ENCODE measurements at places on chromosomes 13 and 19.
A peak's percentile ranks its signal among the peaks of the same experiment; 100 is the strongest.

DNA sequence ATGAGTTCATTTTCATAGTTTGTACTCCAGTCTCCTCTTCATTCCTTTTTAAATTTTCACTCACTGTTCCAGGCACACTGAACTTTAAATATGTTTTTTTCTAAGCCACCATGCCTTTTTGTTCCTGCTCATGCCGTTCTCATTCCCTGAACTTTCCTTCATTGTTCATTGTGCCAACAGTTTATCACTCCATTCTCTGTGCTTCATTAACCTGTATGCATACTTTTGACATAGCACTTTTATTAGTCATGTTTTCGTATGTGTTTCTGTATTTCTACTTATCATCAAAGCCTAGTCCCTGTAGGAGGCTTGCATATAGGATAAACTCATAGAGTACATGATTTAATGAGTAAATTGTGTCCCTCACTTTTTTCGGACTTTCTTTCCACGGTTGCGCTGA is 65.3 kb downstream of the PCDH20 start:
- H3K27ac ChIP-seq, result no peak overlapping the region
- H3K4me1 ChIP-seq, result no peaks in the 10 kb centered on the region
- no peak overlapping the region for H3K4me3 ChIP-seq

DNA sequence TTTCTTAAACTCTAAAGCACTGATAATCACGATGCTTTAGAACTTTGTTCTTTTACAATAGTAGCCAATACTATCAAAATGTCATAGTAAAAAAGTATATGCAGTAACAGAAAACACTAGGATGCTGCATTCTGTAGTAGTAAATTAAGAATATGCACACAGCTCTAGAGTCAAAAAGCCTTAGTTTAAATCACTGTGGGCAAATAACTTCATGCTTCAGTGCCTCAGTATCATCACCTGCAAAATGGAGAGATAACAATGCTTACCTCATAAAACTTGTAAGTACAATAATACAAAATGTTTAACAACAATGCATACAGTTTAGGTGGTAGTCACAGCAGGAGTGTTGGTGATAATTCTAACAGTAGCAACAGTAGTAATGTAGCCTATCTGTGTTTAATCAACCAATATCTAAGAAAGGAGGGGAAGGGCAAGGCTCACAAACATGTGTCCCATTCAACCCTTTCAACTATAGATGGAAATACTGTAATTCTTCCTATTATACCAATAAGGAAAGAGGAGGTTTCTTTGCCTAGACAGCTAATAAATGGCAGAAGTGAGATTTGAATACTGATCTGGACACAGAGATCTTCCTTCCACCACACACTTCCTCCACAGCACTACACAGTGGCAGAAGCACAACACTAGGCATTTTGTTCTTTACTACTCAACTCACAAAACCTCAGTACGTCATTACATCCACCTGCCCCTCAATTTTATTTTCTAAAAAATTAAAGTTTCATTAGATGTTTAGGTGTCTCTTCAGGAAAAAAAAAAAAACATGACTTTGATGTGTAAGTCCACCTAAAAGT is 4.6 kb downstream of the RBM26 start:
- DNase-seq, result peak; percentile 48
- H3K27ac ChIP-seq, result peak overlapping the region; percentile 22
- peaks cover 6% of the 10 kb centered on the region for H3K4me1 ChIP-seq
- H3K27me3 ChIP-seq, result no peaks in the 10 kb centered on the region
- H3K36me3 ChIP-seq, result peaks cover 9% of the 10 kb centered on the region

- no peak overlapping the region for H3K4me3 ChIP-seq
- H3K27ac ChIP-seq, result no peak overlapping the region
- H3K4me1 ChIP-seq, result no peaks in the 10 kb centered on the region
Observed at GRCh38 chr19:42628411-42629140, 33.9 kb upstream of the CEACAM8 start.

DNA sequence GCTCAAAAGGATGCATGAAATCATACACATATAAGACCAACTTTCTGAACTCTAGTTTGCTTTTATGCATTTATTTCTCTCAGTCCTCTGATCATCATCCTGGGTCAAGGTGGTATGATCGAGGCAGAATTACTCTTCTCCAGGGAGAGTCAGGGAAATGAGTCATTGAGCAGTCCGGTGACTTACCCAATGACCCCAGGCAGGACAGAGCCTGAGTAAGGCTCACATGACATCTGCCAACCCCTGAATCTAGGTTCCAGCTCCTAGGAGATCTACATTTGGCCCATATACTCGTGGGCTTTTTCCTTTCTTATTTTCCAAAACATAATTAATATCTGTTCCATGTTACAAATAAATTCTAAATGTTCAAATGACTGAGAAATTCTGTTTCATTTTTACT is 502.3 kb downstream of the FOXO1 start:
- no peak overlapping the region for H3K4me3 ChIP-seq
- no peaks in the 10 kb centered on the region for H3K27me3 ChIP-seq

GRCh38 chr19:14916848-14917247 is 24.4 kb upstream of the OR7C2 start:
- DNase-seq, result no peak
- H3K27me3 ChIP-seq, result no peaks in the 10 kb centered on the region
- no peak overlapping the region for H3K27ac ChIP-seq
- H3K4me1 ChIP-seq, result no peaks in the 10 kb centered on the region
- H3K36me3 ChIP-seq, result no peaks in the 10 kb centered on the region

- H3K4me1 ChIP-seq, result no peaks in the 10 kb centered on the region
- no peak overlapping the region for H3K4me3 ChIP-seq
- H3K27ac ChIP-seq, result no peak overlapping the region
- no peaks in the 10 kb centered on the region for H3K36me3 ChIP-seq
- no peaks in the 10 kb centered on the region for H3K27me3 ChIP-seq
- no peak for DNase-seq
Observed at GRCh38 chr13:36666477-36667229, 7.2 kb upstream of the SERTM1 start.

DNA sequence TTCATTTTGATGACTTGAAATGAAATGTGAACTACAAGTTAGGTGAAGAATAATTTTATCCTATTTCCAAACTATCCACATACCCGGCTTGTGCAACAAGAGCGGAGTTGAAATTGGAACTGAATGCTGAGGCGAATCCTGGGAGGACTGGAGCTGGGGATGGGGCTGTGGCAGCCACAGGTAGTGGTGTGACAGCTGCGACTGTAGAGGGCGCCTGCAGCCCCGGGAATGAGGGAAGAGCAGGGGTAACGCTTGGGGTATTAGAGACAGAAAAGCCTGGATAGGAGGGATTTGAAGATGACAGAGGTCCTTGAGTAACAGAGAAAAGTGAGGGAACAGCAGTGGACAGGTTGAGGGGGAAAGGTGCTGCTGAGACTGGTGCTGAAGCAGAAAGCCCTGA is 22.0 kb upstream of the STOML3 start:
- no peaks in the 10 kb centered on the region for H3K27me3 ChIP-seq
- no peak for DNase-seq
- H3K27ac ChIP-seq, result no peak overlapping the region
- peaks cover 80% of the 10 kb centered on the region for H3K36me3 ChIP-seq

DNA sequence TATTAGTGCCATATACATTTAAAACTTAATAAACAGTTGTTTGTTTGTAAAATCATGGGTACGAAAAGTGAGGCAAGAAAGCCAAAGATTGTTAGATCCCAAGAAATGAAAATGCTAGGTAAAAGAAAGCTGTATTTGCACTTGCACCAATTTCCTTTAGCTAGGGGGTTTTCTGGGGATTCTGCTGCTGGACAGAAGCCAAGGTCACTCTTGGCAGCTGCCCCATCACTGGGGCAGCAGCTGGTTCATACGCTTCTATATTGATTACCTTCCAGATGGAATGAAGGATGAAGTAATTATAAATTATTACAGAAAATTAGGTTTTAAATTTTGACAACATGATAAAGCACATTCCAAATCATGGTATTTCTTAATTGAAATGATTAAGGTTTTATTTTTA is 127.4 kb downstream of the SLITRK5 start:
- H3K4me1 ChIP-seq, result no peaks in the 10 kb centered on the region
- H3K4me3 ChIP-seq, result no peak overlapping the region
- no peaks in the 10 kb centered on the region for H3K27me3 ChIP-seq
- H3K27ac ChIP-seq, result no peak overlapping the region

GRCh38 chr13:36992362-36992761 is 6.8 kb downstream of the ALG5 start:
- peaks cover 75% of the 10 kb centered on the region for H3K36me3 ChIP-seq
- H3K27ac ChIP-seq, result no peak overlapping the region
- no peaks in the 10 kb centered on the region for H3K4me1 ChIP-seq
- no peak overlapping the region for H3K4me3 ChIP-seq
- no peaks in the 10 kb centered on the region for H3K27me3 ChIP-seq

- H3K4me3 ChIP-seq, result no peak overlapping the region
- DNase-seq, result no peak
- H3K27me3 ChIP-seq, result no peaks in the 10 kb centered on the region
- no peaks in the 10 kb centered on the region for H3K36me3 ChIP-seq
Observed at GRCh38 chr13:97588993-97589392, 155.0 kb downstream of the RAP2A start.

- peak; percentile 71 for DNase-seq
- H3K36me3 ChIP-seq, result no peaks in the 10 kb centered on the region
- peaks cover 72% of the 10 kb centered on the region for H3K4me1 ChIP-seq
- peak overlapping the region; percentile 99 for H3K27ac ChIP-seq
- H3K4me3 ChIP-seq, result no peak overlapping the region
- H3K27me3 ChIP-seq, result no peaks in the 10 kb centered on the region
Observed at GRCh38 chr19:35213663-35214632, 14.6 kb downstream of the FAM187B start.

DNA sequence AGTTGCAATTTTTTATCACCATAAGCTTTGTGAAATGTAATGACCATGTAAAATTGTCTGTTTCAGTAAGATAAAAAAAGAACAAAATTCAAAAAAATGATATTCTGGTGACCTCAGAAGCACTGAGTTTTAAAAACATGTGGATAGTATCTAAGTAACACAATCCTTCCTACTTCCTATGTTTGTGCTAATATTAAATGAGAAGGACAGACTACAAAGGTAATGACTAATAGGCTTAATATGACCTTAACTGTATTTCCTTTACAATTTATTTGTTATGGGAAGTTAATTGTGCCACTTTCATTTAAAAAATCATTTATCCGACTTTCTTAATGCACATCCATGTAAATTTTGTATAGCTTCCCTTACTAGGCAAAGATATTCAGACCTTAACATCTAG is 1030.4 kb upstream of the ATXN8OS start:
- no peaks in the 10 kb centered on the region for H3K4me1 ChIP-seq
- H3K4me3 ChIP-seq, result no peak overlapping the region
- DNase-seq, result no peak

GRCh38 chr13:27371932-27372331 is 52.5 kb upstream of the GTF3A start:
- H3K27me3 ChIP-seq, result no peaks in the 10 kb centered on the region
- no peaks in the 10 kb centered on the region for H3K4me1 ChIP-seq
- no peak overlapping the region for H3K4me3 ChIP-seq
- no peak for DNase-seq
- no peaks in the 10 kb centered on the region for H3K36me3 ChIP-seq
- H3K27ac ChIP-seq, result no peak overlapping the region

DNA sequence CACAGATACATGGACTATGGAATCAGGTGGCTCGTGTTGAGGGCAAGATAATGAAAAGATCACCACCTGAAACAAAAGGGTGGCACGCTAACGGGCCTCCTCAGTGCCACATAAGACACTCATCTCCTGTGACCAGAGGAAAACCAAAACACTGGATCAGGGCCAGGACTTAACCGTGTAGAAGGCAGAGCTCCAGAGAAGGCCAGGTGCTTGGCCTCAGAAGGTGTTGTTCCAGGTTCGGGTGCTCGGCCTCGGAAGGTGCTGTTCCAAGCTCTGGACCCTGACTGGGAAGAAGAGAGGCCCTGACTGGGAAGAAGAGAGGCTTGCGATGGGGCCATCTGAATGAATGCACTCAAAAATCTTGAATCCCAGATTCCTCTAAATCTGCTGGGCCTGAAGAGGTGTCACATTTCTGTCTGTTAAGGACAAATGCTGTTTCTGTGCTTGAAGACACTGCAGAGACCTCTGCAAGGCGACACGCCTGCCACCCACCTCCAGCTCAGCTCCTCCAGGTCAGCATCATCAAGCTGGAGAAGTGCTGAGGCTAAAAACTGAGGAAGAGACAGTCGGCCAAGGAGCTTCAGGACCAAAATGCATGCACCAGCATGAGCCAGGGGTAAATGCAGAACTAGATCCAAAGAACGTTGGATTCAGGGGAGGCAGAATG is 2.7 kb upstream of the RASA3 start:
- no peak overlapping the region for H3K4me3 ChIP-seq
- DNase-seq, result no peak
- H3K27ac ChIP-seq, result peak overlapping the region; percentile 34
- peaks cover 33% of the 10 kb centered on the region for H3K4me1 ChIP-seq

DNA sequence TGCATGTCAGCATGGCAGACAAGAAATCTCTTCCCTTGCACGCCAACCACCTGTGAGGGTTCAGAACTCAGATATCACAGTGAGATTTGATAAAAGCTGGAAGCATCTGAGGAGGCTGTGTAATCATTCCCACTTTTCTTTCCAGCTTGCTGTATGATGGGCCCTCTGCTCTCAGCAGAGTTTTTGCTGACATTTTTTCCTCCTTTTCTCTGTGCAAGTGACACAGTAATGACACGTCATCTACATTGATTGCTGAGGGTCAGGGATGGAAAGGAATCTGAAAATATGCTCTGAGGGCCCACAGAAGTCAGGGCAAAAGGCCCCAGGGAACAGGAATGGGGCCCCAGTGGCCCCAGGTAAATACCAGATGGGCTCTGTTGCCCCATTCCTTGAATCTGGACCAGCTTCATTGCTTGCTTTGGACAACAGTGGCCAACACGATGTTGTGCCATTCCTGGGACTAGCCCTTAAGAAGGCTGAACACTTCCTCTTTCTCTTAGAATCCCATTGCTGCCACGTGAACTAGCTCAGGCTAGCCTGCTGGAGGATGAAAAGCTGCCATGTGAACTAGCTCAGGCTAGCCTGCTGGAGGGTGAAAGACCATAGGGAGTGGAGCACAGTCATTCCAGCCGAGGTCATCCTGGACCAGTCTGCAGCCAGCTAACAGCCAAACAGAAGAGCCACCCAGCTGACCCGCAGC is 68.2 kb downstream of the CACNA1A start:
- no peak overlapping the region for H3K27ac ChIP-seq
- H3K4me3 ChIP-seq, result no peak overlapping the region
- DNase-seq, result no peak

DNA sequence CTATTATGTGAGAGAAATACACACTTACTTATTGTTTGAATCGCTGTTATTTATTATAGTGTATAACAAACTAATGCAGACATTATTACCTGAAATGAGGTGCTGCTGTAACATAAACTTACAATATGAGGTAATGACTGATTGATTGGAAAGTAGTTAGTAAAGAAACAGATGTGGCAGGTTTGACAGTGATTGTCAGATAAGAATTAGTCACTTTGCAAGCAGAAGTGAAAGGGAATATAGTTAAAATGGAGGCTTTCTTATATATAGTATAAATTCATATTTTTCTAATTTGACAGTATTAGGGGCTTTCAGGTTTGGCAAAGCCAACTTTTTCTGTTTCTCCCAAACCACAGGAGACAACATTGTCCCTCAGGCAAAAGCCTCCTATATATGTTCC is 20.6 kb downstream of the MIR17HG start:
- no peak overlapping the region for H3K4me3 ChIP-seq
- no peaks in the 10 kb centered on the region for H3K4me1 ChIP-seq
- no peaks in the 10 kb centered on the region for H3K36me3 ChIP-seq
- H3K27me3 ChIP-seq, result no peaks in the 10 kb centered on the region
- no peak for DNase-seq
- H3K27ac ChIP-seq, result no peak overlapping the region

GRCh38 chr13:24746618-24747247 is 17.2 kb upstream of the RNF17 start:
- H3K36me3 ChIP-seq, result no peaks in the 10 kb centered on the region
- no peak overlapping the region for H3K27ac ChIP-seq
- H3K27me3 ChIP-seq, result peaks cover 7% of the 10 kb centered on the region
- H3K4me1 ChIP-seq, result peaks cover 14% of the 10 kb centered on the region
- DNase-seq, result no peak

- H3K36me3 ChIP-seq, result no peaks in the 10 kb centered on the region
- no peak for DNase-seq
- H3K27me3 ChIP-seq, result no peaks in the 10 kb centered on the region
- H3K4me3 ChIP-seq, result no peak overlapping the region
Observed at GRCh38 chr13:69418319-69418718, 689.3 kb upstream of the ATXN8OS start.
